ENCODE measurements at places on chromosomes 5 and 9.

GRCh38 chr5:97750576-97750975 is 567.5 kb upstream of the RIOK2 start:
- DNase-seq: no peak

DNA sequence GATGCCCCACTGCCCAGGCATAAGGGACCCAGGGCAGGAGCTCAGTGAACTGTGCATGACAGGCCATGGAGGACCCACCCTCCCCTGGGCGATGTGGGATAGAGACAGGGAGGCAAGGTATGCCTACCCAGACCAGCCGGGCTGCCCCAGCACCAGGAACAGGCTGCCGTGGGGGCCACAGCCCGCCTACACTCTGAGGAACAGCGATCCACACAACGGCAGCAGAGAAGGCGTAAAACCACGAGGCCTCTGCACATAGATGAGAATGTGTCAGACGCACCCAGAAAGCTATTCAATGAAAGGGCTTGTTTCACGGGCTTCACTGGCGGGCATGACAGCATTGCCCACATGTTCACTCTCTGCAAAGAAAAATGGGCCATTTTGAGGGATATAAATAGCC is 49.5 kb downstream of the SEMA4D start:
- DNase-seq: no peak

DNA sequence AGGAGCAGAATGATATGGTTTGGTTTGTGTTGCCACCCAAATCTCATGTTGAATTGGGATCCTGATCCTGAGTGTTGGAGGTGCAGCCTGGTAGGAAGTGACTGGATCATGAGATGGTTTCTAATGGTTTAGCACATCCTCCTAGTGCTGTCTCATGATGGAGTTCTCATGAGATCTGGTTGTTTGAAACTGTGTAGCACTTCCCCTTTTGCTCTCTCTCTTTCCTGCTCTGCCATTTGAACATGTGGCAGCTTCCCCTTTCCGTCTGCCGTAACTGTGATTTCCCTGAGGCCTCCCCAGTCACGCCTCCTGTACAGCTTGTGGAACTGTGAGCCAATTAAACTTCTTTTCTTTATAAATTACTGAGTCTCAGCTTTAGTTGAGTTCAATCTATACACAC is 756.8 kb upstream of the CDH6 start:
- no peak for DNase-seq

DNA sequence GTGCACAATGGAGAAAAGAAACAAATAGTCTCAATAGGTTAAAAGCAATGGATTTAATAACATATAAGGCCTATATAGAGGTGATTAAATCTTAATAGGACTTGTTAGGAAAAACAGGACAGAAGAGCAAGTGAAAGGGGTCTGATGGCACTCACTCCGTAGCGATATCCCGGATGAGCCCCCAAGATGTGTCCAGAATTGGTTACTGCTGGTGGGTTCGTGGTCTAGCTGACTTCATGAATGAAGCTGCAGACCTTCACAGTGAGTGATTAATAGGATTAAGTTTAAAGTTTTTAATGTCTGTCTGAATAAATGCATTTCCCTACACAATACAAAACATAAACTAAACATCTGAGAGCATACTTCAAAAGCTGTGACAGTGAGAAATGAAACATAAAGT is 110.4 kb upstream of the FAM174A start:
- no peak for DNase-seq

DNA sequence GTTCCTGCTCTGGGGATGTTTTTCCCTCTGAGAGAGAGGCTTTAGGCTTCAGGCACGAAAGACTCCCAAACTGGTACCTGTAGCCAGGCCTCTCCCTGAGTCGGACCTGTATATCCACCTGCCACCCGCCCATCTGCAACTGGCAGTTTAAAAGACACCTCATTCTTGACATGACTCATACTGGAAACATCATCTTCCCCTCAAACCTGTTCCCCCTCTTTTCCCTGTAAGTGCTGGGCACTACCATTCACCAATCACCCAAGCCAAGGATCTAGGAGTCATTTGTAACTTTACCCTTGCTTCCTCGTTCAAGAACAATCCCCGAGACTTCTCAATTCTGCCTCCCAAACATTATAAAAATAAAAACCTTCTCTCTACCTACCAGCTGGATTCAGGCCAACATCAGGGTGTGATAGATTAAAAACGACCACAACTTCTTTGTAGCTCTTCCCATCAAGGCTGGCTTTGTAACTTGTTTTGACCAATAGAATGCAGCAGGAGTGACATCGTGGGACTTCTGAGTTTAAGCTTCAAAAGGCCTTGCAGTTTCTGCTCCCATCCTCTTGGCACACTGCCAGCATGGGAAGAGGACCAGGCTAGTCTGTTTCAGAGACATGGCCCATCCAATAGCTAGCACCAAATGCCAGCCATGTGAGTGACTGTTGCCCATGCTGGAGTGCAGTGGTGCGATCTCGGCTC is 1.8 kb upstream of the WDR31 start:
- no peak for DNase-seq
